ENCODE measurements at places on chromosomes 7 and 10.

DNA sequence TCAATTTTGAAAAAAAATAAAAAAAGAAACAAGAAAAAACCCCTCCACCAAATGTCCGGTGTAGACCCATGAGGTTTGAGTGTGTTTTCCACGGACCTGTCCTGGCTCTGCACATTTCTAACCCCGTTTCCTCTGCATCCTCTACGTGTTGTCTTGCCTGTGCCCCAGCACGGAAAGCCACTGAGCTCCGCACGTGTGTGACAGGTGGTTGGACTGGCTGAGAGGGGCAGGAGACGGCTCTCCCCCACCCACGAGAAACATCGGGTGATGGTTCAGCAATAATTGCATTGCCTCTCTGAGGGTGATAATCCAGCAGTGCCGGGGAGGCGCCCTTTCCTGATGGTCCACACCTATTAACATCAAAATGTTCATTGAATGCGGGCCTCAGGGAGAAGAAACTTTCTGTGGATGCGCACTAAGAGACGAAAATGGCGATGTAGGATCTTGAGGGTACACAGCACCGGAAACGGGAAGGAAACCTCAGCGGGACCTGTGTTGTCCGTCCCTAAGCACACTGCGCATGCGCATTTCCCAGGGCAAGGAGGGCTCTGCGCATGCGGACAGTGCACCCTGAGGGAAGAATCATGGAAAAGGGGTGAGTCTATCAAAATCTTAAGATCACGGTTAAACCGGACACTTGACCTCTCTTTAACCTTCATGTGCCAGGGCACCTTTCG is 470.1 kb upstream of the ADARB2 start:
- no peak for DNase-seq

DNA sequence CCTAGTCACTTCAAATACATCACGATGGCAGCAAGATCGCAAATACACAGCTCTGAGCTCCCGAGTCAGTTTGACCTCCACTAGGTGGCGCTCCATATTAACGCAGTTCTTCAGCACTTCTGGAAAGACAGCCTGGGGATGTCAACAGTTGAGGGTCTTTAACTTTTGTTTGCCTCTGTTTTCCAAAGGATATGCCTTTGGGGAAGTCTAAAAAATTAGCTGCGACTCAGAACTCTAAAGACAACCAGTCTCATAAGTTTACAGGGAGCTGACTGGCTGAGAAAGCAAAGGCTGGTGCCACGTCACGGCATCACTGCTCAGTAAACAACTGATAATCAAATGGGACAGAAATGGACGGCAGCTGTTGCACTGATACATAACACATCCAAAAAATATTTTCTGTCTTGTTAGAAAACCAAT is 458.8 kb downstream of the SORCS1 start:
- peak; percentile 62 for DNase-seq

DNA sequence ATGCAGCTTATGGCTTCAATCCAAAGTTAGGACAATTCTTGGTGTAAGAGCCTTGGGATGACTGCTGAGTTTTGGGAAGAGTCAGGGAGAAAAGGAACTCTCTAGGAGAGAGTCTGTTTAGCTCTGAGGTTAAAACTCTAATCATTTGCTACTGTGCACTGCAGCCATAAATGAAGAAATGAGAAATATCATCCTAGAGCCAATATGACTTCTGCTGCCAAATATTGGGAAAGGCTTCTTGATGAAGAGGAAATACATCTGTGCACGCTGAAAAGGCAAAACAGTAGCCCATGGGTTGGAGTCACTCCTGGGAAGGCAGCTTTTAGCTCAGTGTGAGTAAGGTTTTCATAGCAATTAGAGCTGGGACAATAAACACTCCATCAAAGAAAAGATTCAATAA is 308.8 kb downstream of the SFMBT2 start:
- DNase-seq, result no peak

DNA sequence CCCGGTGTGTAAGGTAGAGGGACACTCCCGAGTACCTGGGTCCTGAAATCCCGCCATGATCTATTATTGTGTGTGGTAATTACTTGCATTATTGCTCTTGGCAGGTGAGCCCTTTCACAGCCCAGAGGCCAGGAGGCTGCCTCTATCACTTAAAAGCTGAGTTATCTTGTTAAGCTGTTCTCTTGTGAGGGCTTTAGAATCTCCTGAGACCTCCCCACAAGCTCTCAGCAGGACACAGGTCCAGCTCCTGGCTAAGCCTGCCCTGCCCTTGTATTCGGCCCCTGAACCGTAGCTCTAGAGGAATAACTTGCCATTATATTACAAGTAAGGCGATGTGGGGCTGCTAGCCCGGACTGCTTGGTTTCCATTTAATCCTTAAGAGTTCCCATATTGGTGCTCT is 13.9 kb downstream of the SND1 start:
- no peak for DNase-seq

DNA sequence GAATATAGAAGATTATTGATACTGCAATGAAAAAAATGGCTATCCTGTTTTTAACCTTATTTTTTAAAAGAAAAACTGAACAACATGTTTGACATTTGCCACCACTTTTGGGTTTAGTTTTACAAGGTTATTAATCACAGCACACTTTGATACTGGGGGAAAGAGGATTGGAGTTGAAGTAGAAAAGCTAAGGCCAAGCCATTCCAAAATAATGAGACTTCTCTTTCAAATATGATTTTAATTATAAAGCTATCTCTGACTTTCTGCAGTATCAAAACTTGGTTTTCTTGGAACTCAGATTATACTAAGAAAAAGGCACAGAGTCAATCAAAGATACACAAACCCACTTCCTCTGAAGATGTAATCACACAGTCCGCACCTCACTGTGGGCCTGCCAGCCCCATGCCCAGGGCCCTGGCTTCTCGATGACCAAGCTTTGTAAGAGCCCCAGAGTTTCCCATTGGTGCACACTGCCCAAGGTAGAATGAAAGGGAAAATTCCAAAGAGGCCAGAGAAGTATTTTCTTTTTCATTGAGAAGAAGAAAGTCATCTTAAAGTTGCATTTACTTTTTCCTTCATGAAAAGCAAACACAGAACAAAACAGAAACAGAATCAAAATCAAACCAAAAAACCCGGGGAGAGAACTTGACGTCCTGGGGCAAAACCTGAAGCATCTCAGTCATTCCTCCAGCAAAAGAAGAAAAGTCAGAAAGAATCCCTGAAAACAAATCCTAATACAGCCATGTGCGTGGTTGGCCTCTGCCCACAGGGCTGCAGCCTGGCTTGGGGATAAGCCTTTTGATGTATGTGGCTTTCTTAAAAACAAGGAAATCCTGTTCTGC is 187.7 kb upstream of the KLF6 start:
- peak; percentile 17 for DNase-seq

DNA sequence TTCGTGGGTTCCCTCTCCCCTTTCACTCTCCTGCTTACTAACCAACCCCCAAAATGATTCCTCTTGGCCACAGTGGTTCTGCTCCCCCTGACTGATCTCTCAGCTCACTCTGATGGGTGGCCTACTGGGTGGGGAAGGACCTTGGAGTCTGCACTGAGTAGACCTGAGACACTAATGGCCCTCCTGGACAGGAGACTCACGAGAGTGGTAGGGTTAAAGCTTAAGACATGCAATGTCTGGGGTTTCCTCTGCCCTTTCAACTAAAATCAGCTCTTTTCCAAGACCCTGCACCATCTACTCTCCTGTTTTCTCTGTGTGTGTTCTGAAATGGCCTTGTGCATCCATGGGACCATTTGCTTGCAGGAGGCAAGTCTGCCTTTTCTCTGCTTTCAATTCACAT is 631.4 kb downstream of the ACTR3B start:
- DNase-seq, result no peak

DNA sequence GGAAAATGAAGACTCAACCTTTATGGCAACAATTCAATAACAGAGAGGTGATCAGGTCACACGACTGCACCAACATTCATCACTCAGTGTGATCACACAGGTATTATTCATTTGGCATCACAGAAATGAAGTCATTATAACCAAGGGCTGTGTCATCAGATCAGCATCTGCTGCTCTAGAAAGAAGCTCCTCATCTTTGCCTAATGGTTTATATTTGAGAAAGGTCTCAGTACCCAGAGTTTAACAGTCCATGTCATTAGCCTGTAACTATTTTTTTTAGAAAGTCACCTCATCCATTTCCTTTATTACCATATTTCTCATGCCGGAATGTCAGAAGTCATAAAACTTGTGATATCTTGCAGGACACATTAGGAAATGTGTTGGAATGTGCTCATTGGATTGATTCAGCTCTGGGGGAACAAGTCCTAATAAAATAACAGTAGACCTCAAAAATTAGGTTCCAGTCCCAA is 45.1 kb upstream of the PRKG1 start:
- DNase-seq, result peak; percentile 50

GRCh38 chr7:85638394-85638793 is 451.5 kb upstream of the SEMA3D start:
- peak; percentile 25 for DNase-seq

- DNase-seq, result no peak
These were observed 39.8 kb downstream of the PTPN12 start for GRCh38 chr7:77576856-77577255.

DNA sequence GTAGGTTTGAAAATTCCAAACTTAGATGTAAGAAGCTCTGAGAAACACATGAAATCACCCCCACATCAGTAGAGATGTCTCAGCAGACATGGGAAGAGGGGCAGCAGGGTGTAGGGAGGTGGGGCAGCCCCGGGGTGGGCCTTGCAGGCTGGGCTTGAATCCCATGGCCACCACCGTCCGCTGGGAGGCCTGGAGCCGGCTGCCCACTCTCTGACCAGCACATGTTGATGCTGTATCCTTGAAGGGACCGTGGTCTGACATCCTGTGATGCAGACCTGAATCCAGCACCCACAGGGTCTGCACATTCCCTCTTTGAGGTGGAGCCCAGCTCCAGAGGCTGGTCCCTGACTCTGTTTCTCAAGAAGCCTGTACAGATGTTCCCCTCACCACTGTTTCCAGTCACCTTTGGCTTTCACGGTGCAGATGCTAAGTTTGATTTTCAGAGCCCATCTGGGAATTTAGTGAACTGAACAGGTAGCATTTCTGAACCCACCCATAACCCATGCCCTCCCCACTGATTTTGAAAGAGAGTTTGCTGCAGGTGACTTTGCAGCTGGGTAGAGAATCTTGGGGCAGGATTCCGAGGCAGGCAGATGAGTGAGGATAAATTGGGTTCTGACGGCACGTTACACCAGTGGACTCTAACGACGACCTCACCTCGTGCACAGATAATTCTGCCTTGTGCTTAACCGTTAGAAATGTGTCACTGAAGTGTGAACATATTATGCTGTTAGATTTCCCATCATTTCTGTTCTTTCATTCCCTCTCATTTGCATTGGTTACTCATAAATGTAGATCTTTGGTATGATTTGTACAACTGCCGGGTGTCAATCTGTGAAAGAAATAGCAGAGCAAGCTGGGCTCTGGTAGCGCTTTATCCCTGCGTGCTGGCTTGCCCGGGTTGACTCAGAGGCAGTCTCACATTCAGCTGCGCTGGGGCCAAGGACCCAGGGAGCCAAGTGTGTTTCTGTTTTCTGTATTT is 45.7 kb downstream of the IKZF1 start:
- no peak for DNase-seq

DNA sequence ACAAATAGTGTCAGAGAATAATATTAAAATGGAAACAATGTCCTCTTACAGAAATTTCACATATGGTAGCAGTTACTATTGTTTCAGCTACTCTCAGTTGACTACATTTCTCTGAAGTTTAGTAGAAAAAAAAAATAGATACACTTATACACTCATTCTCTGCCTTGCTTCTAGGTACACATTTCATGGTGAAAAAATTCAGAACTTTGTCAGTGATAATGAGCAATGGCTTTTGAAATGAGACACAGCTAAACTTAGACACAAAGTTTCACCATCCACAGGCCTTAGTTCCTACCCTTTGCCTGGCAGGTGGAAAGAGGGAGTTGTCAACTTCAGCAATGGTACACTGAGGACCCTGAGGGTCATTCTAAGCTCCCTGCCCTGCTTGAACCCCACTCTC is 69.2 kb downstream of the CPVL start:
- peak; percentile 64 for DNase-seq

GRCh38 chr10:101145750-101146391 is 14.8 kb downstream of the TLX1 start:
- DNase-seq, result no peak

GRCh38 chr7:47619806-47620205 is 37.9 kb upstream of the TNS3 start:
- no peak for DNase-seq

DNA sequence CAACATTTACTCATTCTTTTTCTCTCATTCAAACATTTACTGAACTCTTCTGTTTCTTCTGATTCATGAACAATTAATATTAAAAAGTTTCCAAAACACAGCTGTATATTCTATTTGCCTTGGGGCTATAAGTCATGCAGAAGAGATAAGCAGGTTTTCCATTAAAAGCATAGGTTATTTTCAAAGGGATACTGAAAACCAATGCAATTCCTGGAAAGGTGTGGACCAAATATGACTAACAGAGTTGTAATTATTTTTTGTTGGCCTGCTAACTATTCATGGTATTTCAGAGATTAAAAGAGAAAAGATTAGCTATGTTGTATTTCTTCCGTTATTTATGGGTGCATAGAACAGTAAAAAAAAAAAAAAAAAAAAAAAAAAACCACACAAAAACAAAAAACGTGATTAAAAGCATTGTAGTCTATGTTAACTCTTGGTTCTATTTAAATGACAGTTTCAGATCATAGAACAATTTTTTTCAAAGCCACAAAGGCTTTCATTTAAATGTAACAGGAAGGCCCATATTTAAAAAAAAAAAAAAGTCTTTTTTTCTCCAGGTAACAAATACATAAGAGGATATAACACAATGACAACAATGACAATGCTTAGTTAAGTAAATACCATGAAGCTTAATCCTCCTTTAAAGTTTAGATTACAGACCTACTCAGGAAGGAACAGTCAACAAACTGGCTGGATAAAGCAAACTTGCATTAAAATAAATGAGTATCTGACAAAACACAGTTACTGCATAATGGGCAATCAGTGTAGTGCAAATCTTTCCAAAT is 1042.9 kb downstream of the GATA3 start:
- no peak for DNase-seq

DNA sequence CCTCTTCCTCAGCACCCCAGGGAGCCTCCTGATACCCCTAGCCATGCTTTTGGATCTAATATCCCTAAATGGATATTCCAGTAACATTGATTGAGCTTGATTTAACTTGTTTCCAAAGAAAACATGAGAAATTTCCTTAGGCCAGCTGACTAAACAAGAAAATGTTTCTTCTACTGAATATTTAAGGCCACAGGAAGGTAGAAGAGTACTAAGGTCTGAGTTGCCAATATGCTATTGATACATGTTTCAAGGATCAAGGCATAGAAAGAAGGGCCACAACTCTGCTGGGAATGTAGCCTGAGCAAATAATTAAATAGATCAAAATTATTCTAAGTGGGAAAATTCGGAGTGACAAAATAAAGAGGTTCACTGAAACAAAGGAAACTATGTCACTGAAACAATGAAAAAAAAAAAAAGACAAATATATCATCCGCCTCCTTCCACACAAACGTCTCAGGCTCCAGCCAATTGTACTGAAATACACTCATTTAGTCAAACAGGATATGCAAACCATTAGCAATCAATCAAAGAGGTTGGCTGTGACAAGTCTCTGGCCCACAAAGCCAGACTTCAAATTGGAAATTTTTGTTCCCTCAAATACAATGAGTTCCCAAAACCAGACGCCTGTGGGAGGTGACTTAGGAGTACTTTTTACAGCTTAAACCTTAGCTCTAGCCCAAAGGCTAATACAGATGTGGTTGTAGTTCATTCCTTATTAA is 396.2 kb downstream of the HTR7 start:
- DNase-seq, result peak; percentile 65
